ENCODE measurements at places on chromosomes 6 and 20. TPM values are rescaled to one million over a fixed set of nuclear protein-coding genes. Genes with fewer than 3 reads are reported as not detected.

- peaks cover 19% of the 10 kb centered on the region for H3K27me3 ChIP-seq
- no peak overlapping the region for H3K27ac ChIP-seq
- H3K36me3 ChIP-seq = peaks cover 4% of the 10 kb centered on the region
- H3K4me3 ChIP-seq = no peak overlapping the region
- DNase-seq = no peak
- no peaks in the 10 kb centered on the region for H3K4me1 ChIP-seq
Observed at GRCh38 chr6:4441981-4442434, 306.6 kb upstream of the ECI2 start.

- peak overlapping the region; percentile 95 for H3K27ac ChIP-seq
- no peaks in the 10 kb centered on the region for H3K36me3 ChIP-seq
- H3K4me3 ChIP-seq = peak overlapping the region; percentile 70
- no peak for DNase-seq
- H3K27me3 ChIP-seq = no peaks in the 10 kb centered on the region
Observed at GRCh38 chr20:49671433-49671832, 42.2 kb downstream of the B4GALT5 start.

DNA sequence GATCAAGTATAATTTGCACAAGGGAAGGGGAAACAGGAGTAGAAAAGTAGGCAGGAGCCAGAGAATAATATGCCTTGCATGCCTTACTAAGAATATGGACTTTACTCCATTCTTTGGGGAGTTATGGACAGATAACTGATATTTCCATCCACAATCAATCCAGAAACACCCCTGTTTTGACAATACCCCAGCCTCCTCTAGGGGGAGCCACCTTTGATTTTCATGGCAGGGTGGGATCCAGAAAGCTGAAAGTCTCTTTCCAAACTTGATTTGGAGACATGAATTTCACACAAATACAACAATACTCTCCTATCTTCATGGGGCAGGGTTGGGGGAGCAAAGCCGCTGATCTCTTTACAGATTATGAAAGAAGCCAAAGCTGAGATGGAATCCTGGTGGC is 404.1 kb downstream of the FOXA2 start:
- no peaks in the 10 kb centered on the region for H3K36me3 ChIP-seq
- H3K4me1 ChIP-seq = no peaks in the 10 kb centered on the region
- H3K27ac ChIP-seq = no peak overlapping the region
- H3K4me3 ChIP-seq = no peak overlapping the region
- H3K27me3 ChIP-seq = no peaks in the 10 kb centered on the region

GRCh38 chr6:89509777-89510281 is 76.9 kb downstream of the ANKRD6 start:
- H3K4me3 ChIP-seq = no peak overlapping the region
- no peak for DNase-seq
- no peaks in the 10 kb centered on the region for H3K27me3 ChIP-seq
- no peaks in the 10 kb centered on the region for H3K36me3 ChIP-seq

GRCh38 chr20:13694420-13695150 is 55.9 kb upstream of the TASP1 start:
- DNase-seq = no peak
- H3K4me1 ChIP-seq = no peaks in the 10 kb centered on the region
- H3K27ac ChIP-seq = no peak overlapping the region
- H3K36me3 ChIP-seq = no peaks in the 10 kb centered on the region
- no peak overlapping the region for H3K4me3 ChIP-seq

GRCh38 chr6:30213667-30213956 is 406 bp upstream of the TRIM26 start:
- H3K27ac ChIP-seq = peak overlapping the region; percentile 99
- H3K4me3 ChIP-seq = peak overlapping the region; percentile 98
- H3K36me3 ChIP-seq = peaks cover 19% of the 10 kb centered on the region
- H3K27me3 ChIP-seq = no peaks in the 10 kb centered on the region

CUL9 gene
- total RNA-seq = 41.5 TPM

DNA sequence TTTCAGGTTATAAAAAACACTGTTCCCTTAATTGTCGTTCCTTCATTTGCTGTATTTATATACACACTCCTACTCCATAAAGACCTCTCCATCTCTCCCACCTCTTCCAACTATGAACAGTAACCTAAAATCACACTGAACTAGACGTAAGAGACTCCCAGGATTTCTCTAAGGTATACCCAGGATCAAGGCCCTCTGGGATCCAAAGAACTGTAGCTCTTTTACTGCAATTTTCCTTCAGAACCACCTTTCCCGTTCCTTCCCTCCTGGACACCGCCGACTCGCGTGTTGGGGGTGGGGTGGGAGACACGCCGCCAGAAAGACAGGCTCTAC is 680 bp downstream of the LATS1 start:
- H3K4me3 ChIP-seq = peak overlapping the region; percentile 100
- DNase-seq = no peak
- no peaks in the 10 kb centered on the region for H3K27me3 ChIP-seq
- peaks cover 28% of the 10 kb centered on the region for H3K4me1 ChIP-seq
- H3K36me3 ChIP-seq = peaks cover 4% of the 10 kb centered on the region

DNA sequence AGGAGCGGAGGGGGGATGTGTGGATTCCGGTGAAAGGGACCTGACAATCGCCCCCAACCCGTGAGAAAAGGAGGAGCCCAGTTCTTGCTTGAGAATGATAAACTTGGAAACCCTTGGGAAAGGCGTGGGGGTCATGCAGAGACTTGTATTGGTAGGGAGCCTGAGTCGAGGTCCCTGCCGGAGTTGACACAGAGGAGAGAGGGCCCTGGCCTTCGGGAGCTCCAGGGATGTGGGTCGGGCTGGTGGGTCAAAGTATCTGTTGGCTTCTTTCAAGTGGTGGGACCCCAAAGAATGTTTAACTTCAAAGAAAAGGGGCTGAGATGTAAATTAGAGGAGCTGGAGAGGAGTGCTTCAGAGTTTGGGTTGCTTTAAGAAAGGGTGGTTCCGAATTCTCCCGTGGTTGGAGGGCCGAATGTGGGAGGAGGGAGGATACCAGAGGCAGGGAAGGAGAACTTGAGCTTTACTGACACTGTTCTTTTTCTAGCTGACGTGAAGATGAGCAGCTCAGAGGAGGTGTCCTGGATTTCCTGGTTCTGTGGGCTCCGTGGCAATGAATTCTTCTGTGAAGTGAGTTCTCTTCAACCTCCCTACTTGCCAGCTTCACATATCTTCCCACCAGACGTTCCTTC is 571 bp downstream of the CSNK2B start:
- peak overlapping the region; percentile 97 for H3K4me3 ChIP-seq
- no peak for DNase-seq
- H3K4me1 ChIP-seq = peaks cover 43% of the 10 kb centered on the region
- H3K36me3 ChIP-seq = peaks cover 30% of the 10 kb centered on the region
- H3K27me3 ChIP-seq = no peaks in the 10 kb centered on the region
- H3K27ac ChIP-seq = peak overlapping the region; percentile 99

ZNF341 gene
- total RNA-seq = 8.9 TPM

DNA sequence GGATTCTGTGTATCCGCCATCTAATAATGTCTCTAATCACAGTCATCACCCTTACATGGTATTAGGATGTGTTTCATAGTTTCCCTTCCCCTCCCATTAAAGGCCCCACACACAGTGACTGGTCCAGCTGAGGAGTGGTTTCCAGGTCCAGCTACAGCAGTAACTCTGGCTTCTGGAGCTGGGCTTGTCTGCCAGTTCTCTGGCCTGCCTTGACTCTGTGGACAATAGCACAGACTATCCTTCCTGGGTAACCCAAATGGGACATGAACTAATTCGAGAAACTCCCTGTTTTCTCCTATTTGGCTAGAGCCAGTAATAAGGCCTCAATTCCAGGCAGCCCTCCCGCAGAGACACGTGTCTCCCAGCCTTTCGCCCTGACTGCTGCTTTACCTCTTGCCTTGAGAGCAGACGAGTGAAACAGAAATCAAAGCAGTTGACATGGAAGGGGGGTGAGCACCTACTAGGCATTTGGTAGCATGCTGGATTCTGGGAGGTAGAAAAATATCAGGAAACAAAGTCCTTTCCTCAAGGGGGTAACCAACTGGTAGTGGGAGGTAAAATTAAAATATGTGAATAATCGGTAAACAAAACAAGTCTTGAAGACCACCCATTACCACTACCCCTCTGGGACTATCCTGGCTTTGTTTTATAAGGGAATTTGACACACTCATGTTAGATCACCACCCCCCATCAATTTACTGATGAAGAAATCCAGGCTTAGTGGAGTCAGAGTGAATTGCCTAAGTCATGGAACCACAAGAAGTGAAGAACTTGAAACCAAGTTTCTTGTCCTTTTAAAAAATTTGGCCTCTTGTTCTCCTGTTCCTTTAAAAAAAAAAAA is 1.2 kb downstream of the TRAF3IP2 start:
- no peaks in the 10 kb centered on the region for H3K27me3 ChIP-seq
- H3K27ac ChIP-seq = peak overlapping the region; percentile 100
- H3K4me3 ChIP-seq = peak overlapping the region; percentile 97
- H3K36me3 ChIP-seq = no peaks in the 10 kb centered on the region
- DNase-seq = no peak
